MM.1S (cell line): ENCODE measurements at places on chromosomes 11 and 22.

GRCh38 chr11:69355346-69355940 lies 61.5 kb downstream of the MYEOV start:
- H3K27ac ChIP-seq = no peak overlapping the region
- no peak overlapping the region for H3K4me3 ChIP-seq
- H3K27me3 ChIP-seq = no peaks in the 10 kb centered on the region
- H3K4me1 ChIP-seq = no peaks in the 10 kb centered on the region
- DNase-seq = no peak
- no peaks in the 10 kb centered on the region for H3K36me3 ChIP-seq

DNA sequence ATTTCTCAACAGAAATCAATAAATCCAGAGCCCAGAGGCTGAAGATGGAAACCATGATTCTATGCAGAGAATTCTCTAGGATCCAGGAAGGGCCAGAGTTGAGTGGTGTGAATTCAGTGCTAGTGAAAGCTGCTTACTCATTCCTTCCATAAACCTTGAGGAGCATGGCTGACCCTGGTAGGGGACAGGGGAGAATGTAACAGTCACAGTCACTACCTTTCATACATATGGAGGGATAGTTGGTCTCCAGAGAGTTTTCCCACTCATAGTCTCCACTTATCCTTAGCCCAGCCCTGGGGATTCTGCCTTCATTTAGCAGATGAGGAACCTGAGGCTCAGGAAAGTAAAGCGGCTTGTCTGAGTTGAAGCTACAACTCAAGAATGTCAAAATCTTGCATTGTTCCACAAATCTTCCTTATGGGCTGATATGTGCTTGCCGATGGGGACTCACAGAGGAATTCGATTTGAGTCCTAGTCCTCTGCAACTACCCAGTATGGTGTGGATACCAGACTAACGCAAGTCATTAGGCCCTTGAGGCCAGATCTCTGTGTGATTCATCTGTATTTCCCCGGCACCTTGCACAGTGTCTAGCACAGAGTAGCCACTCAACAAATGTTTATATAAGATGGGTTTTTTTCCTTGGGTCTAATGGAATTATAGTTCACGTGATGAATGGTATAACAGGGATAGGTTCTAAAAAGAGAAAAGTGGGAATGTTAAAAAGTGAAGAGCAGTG lies 3.7 kb upstream of the ANAPC15 start:
- DNase-seq = no peak
- no peaks in the 10 kb centered on the region for H3K27me3 ChIP-seq
- H3K36me3 ChIP-seq = no peaks in the 10 kb centered on the region
- peaks cover 11% of the 10 kb centered on the region for H3K4me1 ChIP-seq
- no peak overlapping the region for H3K4me3 ChIP-seq
- H3K27ac ChIP-seq = no peak overlapping the region

- H3K27ac ChIP-seq = no peak overlapping the region
- no peaks in the 10 kb centered on the region; the same call in 1 of the 2 replicates for H3K36me3 ChIP-seq
- H3K4me3 ChIP-seq = no peak overlapping the region
- no peak for DNase-seq
Observed at GRCh38 chr11:34976496-34977088, 60.2 kb downstream of the PDHX start.

DNA sequence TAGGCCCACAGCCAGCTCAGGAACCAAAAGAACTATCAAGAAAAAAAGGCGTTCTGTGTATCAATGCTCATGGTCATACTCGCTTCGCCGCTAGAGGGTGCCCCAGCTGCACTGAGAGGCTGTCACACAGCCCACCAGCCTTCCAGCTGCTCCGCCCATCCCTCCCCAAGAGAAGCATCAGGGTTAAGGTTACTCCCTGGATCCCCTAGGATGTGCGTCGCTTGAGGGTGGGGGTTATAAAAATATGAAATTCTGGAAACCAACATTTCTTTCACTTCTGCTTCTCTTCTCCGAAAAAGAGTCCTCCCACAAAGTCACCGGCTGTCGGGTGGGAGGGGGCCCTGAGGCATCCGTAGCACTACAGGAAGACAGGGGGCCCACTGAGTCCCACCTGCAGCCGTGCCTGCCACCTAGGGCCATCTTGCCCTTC lies 1.7 kb downstream of the CBX6 start:
- no peaks in the 10 kb centered on the region for H3K27me3 ChIP-seq
- peak overlapping the region; percentile 93 for H3K4me3 ChIP-seq
- peak; percentile 82 for DNase-seq
- H3K27ac ChIP-seq = peak overlapping the region; percentile 80; the same call in 1 of the 2 replicates
- peaks cover 10% of the 10 kb centered on the region for H3K36me3 ChIP-seq

GRCh38 chr11:78390809-78391208 lies 26.8 kb downstream of the GAB2 start:
- no peaks in the 10 kb centered on the region for H3K36me3 ChIP-seq
- DNase-seq = no peak
- H3K27ac ChIP-seq = no peak overlapping the region
- H3K27me3 ChIP-seq = no peaks in the 10 kb centered on the region
- no peak overlapping the region for H3K4me3 ChIP-seq

DNA sequence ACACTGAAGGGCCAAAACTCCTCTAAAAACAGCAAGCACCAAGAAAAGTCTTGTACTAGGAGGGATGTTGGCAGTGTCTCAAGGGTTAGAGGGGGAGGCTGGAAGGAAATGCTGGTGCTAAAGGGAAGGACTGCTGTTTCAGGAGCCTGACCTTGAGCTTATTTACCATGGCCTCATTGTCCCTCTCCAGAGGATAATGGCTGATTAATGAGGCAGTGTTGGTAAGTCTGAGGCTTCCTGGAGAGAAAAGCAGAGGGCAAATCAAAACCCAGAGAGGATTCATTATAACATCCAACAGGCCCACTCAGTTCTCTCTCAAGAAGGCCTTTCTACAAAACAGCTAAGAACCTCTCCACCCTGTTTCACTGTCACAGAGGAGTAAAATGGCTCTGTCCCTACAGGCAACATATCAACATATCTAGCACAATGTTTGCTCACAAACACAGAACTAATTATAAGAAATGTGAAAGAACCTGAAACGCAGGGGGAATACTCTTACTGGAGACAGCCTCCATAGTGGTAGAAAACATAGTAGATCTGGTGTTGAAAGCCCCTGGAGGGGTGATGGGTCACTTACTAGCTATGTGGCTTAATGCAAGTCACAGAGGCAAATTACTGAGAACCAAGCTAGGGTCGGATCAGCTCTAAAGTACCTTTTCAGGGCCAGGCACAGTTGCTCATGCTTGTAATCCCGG lies 31.4 kb downstream of the NUMA1 start:
- H3K4me3 ChIP-seq = no peak overlapping the region
- no peaks in the 10 kb centered on the region for H3K36me3 ChIP-seq
- H3K27me3 ChIP-seq = no peaks in the 10 kb centered on the region
- no peaks in the 10 kb centered on the region for H3K4me1 ChIP-seq

DNA sequence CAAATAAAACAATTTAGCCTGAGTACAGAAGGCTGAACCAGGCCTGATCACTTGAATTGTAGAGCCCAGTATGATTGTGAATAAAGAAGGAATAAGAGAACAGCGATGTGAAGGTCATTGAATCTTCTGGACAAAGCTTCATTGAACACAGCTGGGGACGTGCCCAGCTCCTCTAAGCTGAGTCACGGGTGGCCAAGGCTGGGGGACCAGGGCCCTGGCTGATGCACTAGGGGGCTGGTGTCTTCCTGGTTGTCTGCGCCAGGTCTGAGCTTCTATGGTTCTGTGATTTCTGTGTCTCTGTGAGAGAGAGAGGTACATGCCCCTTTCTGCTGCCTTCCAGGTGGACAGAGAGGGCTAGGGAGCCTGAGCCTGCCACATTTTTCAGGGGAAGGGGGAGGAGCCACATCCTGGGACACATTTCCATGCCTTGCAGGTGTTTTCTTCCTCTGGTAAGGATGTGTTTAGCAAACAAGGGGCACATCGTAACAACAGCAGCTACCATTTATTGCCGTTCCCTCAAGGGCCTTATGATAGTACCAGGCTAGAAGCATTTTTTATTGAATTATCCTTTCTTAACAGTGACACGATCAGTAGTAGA lies 135.7 kb downstream of the C11orf91 start:
- no peaks in the 10 kb centered on the region for H3K36me3 ChIP-seq
- H3K27ac ChIP-seq = no peak overlapping the region
- no peak for DNase-seq
- H3K4me1 ChIP-seq = no peaks in the 10 kb centered on the region

GRCh38 chr11:78310500-78310909 lies 107.1 kb downstream of the GAB2 start:
- peaks cover 20% of the 10 kb centered on the region for H3K4me1 ChIP-seq
- peak overlapping the region; percentile 59; the same call in 1 of the 2 replicates for H3K27ac ChIP-seq
- no peaks in the 10 kb centered on the region for H3K36me3 ChIP-seq
- no peaks in the 10 kb centered on the region for H3K27me3 ChIP-seq

DNA sequence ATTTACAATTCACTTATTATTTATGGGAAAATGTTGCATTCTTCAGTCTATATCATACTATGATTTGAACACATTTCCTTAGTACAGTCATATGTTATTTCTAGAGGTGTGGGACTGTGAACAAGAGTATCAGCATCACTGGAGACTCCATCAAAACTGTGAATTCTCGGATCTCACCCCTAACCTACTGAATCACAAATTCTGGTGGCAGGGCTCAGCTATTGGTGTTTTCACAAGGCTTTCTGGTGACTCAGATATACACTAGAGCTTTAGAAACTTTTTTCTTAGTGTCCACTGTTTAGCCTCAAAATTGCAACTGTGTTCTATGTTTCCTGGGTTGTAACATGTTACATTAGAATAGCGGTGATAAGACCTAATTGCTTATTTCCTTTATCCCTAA lies 352.9 kb upstream of the DDI1 start:
- H3K4me1 ChIP-seq = peaks cover 3% of the 10 kb centered on the region; the same call in 1 of the 2 replicates
- H3K4me3 ChIP-seq = no peak overlapping the region
- H3K36me3 ChIP-seq = no peaks in the 10 kb centered on the region
- H3K27ac ChIP-seq = no peak overlapping the region
- no peak for DNase-seq

DNA sequence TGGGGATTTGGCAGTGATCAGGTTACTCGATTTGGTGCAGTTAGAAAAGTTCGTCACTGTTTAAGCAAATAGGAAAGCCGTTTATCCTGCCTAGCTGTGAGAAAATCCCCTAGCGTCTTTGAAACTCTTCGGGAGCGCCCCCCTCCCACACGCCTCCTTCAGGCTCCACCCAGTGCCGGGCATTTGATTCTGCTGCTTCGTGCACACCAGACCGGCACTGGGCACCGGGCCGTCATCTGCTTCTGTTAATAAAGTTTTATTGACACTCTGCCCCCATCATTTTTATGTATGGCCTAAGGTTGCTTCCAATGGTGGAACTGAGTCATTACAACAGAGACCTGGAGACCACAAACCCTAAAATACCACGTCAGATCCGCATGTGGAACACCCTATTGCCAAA lies 50.9 kb downstream of the IGF2 start:
- no peak for DNase-seq
- H3K4me1 ChIP-seq = no peaks in the 10 kb centered on the region
- H3K27me3 ChIP-seq = peaks cover 95% of the 10 kb centered on the region
- no peak overlapping the region for H3K27ac ChIP-seq
- H3K36me3 ChIP-seq = no peaks in the 10 kb centered on the region

DNA sequence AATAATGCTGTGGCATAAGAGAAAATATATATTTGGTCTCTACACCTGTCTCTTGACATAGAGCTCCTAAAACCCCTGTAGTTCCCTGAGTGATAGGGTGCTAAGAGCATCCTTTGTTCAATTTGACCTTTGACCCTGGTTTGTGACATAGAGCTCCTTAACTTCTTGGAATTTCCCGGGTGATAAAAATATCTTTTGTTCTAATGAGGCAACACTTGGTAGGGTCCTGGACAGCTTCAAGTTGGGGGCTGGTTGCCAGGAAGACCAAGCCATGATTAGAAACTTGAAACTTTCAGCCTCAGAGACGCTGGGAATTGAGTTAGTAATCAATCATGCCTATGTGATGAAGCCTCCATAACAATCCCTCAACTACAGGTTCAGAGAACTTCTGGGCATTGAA lies 105.4 kb downstream of the CASP12 start:
- H3K36me3 ChIP-seq = no peaks in the 10 kb centered on the region
- no peak for DNase-seq
- no peaks in the 10 kb centered on the region for H3K27me3 ChIP-seq
- H3K4me3 ChIP-seq = no peak overlapping the region
- no peaks in the 10 kb centered on the region for H3K4me1 ChIP-seq

GRCh38 chr11:131859538-131860210 lies 489.3 kb downstream of the NTM start:
- DNase-seq = no peak
- no peaks in the 10 kb centered on the region for H3K4me1 ChIP-seq
- no peaks in the 10 kb centered on the region for H3K27me3 ChIP-seq
- H3K36me3 ChIP-seq = no peaks in the 10 kb centered on the region

- H3K36me3 ChIP-seq = no peaks in the 10 kb centered on the region
- 0 out of 2 replicates have a peak, but pooled peaks cover 4% of the 10 kb centered on the region for H3K4me1 ChIP-seq
- no peak overlapping the region for H3K4me3 ChIP-seq
Observed at GRCh38 chr11:117944554-117944953, 15.4 kb upstream of the TMPRSS13 start.

GRCh38 chr22:46136486-46137217 lies 13.7 kb upstream of the PPARA start:
- no peaks in the 10 kb centered on the region for H3K4me1 ChIP-seq
- no peak for DNase-seq
- no peaks in the 10 kb centered on the region for H3K36me3 ChIP-seq
- H3K27ac ChIP-seq = no peak overlapping the region
- H3K27me3 ChIP-seq = no peaks in the 10 kb centered on the region; the same call in 1 of the 2 replicates

DNA sequence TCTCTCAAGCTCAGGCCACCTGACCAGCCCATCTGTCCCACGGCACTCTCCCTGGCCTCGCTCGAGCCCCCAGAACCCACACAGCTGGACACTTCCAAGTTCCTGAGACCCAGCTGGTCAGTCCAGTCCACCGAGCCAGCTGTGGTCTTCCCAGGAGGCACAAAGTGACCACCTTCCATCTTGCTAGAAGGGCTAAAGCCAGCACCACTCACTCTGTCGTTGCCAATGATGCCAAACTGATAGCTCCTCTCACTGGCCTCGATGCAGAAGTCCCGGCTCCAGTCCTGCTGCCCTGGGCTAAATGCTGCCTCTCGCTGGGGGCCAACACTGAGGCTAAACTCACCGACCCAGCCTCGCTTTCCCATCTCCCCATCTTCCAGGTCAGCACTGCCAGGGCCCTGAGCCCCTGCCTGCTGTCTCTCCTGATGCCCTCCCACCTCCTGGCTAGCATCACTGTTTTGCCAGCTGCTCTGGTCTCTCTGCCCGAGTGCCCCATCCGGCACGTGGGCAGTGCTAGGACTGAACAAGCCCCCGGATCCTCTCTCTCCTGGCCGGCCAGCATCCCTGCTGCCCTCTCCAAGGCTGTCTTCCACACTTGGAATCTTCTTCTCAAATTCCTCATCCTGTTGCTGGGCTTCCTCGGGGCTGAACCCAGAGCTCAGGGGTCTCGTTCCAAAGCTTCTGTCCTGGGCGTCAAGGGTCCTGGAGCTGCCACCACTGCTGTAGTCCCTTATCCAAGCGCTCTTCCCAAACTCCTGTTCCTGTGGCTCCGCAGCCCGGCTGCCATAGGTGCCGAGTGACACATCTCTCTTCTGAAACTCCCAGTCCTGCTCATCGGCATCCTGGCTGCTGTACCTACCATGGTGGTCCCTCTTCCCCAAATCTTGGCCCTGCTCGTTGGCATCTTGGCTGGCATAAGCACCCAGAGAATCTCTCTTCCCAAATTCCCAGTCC lies 15.4 kb downstream of the TNKS1BP1 start:
- H3K36me3 ChIP-seq = no peaks in the 10 kb centered on the region
- H3K27ac ChIP-seq = no peak overlapping the region
- no peaks in the 10 kb centered on the region for H3K4me1 ChIP-seq
- H3K27me3 ChIP-seq = no peaks in the 10 kb centered on the region
- no peak overlapping the region for H3K4me3 ChIP-seq
- DNase-seq = no peak
